NCI-H146 (cell line): ENCODE measurements at places on chromosomes 4 and X.

- no peak for DNase-seq
Measured at GRCh38 chr4:73127839-73128453, 58.4 kb upstream of the COX18 start.

DNA sequence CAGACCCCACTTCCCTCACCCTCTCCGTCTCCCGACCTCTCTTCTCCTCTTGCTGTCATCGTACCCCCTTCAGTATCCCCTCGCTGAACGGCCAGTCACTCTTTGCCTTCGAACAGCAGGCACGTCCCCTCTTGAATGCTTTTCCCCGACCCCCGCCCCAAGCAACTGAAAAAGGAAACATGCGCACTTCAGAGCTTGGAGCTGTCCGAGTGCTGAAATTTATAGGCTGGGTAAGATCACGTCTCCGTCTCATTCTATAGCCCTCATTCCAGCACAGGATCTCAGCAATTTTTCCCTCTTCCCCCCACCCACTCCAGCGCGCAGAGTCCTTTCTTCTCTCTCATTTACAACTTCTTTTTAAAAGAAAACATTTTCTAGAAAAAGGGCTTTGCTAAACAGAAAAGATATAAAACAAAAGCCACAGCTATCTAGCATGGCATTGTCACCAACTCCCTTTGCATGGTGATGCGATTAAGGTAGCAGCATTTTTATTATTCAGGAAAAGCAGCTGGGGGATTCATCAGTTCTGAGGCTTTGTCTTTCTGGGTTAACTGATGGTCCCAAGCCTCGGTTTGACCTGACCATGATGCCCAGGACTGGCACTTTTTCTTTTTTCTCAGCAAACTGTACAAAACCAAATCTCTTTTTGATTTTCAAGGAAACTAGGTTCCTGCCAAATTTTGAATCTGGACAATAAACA, at the start of gene GLRA2:
Gene GLRA2 (plus strand): TSS at position 247 of the 700 bp plus-strand sequence. CDS start 522 bp downstream, outside the sequence.
- peak; percentile 26 for DNase-seq

DNA sequence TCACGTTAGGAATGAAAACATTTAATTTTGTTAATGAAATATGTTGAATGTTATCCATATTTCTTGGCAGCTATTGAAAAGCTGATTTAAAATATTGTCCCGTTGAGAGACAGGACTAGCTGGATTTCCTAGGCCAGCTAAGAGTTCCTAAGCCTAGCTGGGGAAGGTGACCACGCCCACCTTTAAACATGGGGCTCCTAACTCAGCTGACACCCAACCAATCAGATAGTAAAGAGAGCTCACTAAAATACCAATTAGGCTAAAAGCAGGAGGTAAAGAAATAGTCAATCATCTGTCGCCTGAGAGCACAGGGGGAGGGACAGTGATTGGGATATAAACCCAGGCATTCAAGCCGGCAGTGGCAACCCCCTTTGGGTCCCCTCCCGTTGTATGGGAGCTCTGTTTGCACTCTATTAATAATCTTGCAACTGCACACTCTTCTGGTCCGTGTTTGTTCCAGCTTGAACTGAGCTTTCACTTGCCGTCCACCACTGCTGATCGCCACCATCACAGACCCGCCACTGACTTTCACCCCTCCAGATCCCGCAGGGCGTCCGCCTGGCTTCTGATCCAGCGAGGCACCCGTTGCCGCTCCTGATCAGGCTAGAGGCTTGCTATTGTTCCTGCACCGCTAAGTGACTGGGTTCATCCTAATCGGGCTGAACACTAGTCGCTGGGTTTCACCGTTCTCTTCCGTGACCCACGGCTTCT, 308.9 kb downstream of the GLUD2 start:
- peak; percentile 78 for DNase-seq

- no peak for DNase-seq
Measured at GRCh38 chrX:150257353-150258175, 105.6 kb upstream of the MAMLD1 start.

- no peak for DNase-seq
Measured at GRCh38 chr4:156335721-156336120, 382.1 kb upstream of the CTSO start.

- no peak for DNase-seq
Measured at GRCh38 chr4:27947302-27947701, 1086.7 kb downstream of the STIM2 start.

- peak; percentile 43 for DNase-seq
Measured at GRCh38 chrX:129634541-129634940, 20.2 kb downstream of the APLN start.
